ENCODE measurements at places on chromosomes 7 and 10. TPM values are rescaled to one million over a fixed set of nuclear protein-coding genes. Genes with fewer than 3 reads are reported as not detected.

GRCh38 chr7:109282726-109283125 lies 713.1 kb downstream of the DNAJB9 start:
- H3K27me3 ChIP-seq: no peaks in the 10 kb centered on the region
- H3K4me3 ChIP-seq: no peak overlapping the region
- H3K4me1 ChIP-seq: no peaks in the 10 kb centered on the region
- no peaks in the 10 kb centered on the region for H3K36me3 ChIP-seq

ZCWPW1 gene
- 4.9 TPM for total RNA-seq

LIPF gene
- not detected for total RNA-seq

CALY gene
- total RNA-seq: not detected

DNA sequence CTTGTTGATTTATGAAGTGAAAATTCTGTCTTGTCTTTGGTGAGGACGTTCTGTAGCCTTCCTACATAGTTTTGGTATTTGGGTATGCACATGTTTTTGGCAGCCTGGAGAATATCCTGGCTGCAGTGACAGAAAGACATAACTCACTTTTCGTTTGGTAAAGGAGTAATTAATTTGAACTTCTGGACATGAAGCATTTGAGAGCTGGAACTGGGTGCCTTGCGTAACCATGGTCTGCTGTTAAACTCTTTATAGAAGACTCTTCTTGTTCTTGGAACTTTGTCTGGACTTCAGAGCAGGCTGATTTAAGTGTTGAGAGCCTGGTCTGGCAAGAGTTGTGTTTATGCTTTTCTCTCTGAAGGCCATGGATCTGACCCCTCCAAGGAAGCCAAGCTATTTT lies 231.3 kb downstream of the LRMDA start:
- H3K27me3 ChIP-seq: no peaks in the 10 kb centered on the region
- no peaks in the 10 kb centered on the region for H3K36me3 ChIP-seq

- no peaks in the 10 kb centered on the region for H3K4me1 ChIP-seq
- DNase-seq: peak; percentile 35
- H3K27me3 ChIP-seq: no peaks in the 10 kb centered on the region
- no peak overlapping the region for H3K27ac ChIP-seq
Measured at GRCh38 chr7:149819141-149819960, 18.8 kb upstream of the ZNF862 start.

DNA sequence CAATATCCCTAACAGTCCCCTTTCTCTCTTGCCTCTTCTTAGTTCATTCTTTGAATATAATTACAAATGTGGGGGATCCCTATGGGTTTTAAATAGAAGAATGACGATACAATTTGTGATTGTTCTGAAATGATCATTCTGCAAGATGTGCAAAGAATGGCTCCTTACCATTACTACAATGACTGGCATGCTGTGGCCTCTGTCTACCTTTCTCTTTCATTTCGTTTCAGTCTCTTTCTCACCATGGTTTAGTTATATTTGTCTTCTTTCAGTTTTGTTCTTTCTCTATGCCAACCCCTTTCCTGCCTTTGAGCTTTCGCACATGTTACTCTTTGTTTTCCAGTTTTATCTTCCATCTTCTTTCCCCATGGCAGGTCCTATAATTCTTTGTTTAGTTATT lies 176.5 kb downstream of the SUGCT start:
- DNase-seq: no peak
- H3K27me3 ChIP-seq: no peaks in the 10 kb centered on the region
- no peak overlapping the region for H3K4me3 ChIP-seq
- no peaks in the 10 kb centered on the region for H3K4me1 ChIP-seq

DNA sequence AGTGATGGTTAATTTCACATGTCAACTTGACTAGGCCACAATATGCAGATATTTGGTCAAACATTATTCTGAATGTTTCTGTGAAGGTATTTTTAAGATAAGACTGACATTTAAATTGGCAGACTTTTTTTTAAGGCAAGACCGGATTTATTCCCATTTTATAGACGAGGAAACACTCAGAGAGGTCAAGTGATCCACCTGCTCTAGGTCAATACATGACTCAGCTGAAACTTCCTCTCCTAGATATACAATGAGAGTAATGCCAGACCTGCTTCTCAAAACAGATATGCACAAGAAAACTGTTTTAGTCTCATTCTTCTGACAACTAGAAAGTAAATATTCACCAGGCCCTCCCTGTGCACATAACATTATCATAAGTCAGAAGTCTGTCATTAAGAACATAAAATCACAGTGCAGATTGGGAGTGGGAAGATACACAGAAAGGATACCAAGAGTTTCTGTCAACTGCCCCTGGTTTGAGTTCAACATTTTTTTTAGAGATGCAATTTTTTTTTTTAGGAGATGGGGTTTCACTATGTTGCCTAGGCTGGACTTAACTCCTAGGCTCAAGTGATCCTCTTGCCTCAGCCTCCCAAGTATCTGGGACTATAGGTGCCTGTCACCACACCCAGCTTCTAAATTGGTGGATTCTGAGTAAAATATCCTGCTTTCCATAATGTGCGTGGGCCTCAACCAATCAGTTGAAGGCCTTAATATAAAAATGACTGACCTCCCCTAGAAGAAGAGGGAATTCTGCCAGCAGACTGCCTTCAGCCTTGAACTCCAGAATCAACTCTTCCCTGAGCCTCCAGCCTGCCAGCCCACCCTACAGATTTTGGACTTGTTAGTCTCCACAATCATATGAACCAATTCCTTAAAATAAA lies 121.4 kb downstream of the ZFAND4 start:
- H3K27ac ChIP-seq: no peak overlapping the region
- H3K4me1 ChIP-seq: peaks cover 4% of the 10 kb centered on the region
- no peaks in the 10 kb centered on the region for H3K27me3 ChIP-seq
- H3K36me3 ChIP-seq: peaks cover 5% of the 10 kb centered on the region

GRCh38 chr10:108070789-108071188 lies 906.3 kb upstream of the SORCS1 start:
- no peak overlapping the region for H3K4me3 ChIP-seq
- no peaks in the 10 kb centered on the region for H3K4me1 ChIP-seq
- H3K27me3 ChIP-seq: no peaks in the 10 kb centered on the region
- no peak overlapping the region for H3K27ac ChIP-seq

GRCh38 chr7:47049234-47049774 lies 532.6 kb downstream of the TNS3 start:
- H3K4me1 ChIP-seq: peaks cover 23% of the 10 kb centered on the region
- peaks cover 4% of the 10 kb centered on the region for H3K27me3 ChIP-seq
- no peak overlapping the region for H3K27ac ChIP-seq
- no peak for DNase-seq
- no peaks in the 10 kb centered on the region for H3K36me3 ChIP-seq

- H3K4me1 ChIP-seq: no peaks in the 10 kb centered on the region
- no peak overlapping the region for H3K27ac ChIP-seq
- no peak overlapping the region for H3K4me3 ChIP-seq
Measured at GRCh38 chr7:751826-752225, 24.7 kb upstream of the PRKAR1B start.

GRCh38 chr7:123811056-123811455 lies 33.9 kb upstream of the HYAL4 start:
- no peak overlapping the region for H3K27ac ChIP-seq
- H3K36me3 ChIP-seq: no peaks in the 10 kb centered on the region
- no peak overlapping the region for H3K4me3 ChIP-seq
- no peaks in the 10 kb centered on the region for H3K4me1 ChIP-seq
- no peak for DNase-seq
- H3K27me3 ChIP-seq: no peaks in the 10 kb centered on the region

DPP6 gene
- 0.71 TPM for total RNA-seq

CACNB2 gene
- 1.4 TPM for total RNA-seq

- no peak for DNase-seq
- no peak overlapping the region for H3K27ac ChIP-seq
- no peaks in the 10 kb centered on the region for H3K27me3 ChIP-seq
- no peak overlapping the region for H3K4me3 ChIP-seq
Measured at GRCh38 chr10:114279901-114280644, 41.0 kb downstream of the VWA2 start.

DNA sequence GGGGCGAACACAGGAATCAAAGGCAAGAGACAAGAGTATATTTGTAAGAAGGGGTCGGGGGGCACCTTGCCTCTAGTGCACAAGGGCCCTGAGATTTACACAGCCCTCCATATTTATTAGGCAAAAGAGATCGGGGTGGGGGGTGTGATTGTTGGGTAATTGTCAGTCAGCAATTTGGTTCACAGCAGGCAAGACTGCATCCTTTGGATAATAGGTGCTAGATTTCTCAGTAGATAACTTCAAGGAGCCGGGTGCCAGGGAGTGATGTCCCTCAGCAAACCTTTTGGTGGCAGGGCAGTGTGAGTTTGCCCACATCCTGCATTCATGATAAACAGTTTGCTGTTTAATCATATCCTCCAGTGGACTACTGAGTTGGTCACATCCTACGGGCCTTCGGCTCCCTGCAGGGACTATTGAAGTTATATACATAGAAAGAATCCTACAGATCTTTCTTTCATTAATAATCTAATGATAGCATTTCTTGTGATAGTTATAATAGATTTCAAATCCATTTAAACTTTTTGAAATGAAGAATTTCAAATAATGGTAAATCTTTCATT lies 178.5 kb downstream of the GNAI1 start:
- H3K4me3 ChIP-seq: no peak overlapping the region
- no peaks in the 10 kb centered on the region for H3K36me3 ChIP-seq
- peaks cover 5% of the 10 kb centered on the region for H3K4me1 ChIP-seq
- H3K27me3 ChIP-seq: no peaks in the 10 kb centered on the region

DNA sequence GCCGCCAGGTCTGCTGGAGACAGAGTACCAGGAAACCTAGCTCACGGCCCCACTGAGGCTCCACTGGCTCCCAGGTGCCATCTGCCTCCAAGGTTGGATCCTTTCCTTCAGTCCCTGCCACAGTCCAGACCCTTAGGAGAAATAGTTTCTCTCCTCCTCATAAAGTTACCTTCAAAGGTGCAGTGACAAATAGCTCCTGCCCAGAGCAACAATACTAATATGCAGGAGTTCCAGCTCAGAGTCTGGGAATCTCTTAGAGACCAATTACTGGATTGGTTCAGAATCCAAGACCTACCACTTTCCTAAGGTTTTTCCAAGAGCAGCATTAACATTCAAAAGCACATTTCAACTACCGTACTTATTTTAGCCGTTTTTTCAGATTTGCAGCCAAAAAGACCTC lies 41.0 kb upstream of the ADAM12 start:
- H3K4me1 ChIP-seq: no peaks in the 10 kb centered on the region
- no peak overlapping the region for H3K4me3 ChIP-seq
- no peak for DNase-seq

DNA sequence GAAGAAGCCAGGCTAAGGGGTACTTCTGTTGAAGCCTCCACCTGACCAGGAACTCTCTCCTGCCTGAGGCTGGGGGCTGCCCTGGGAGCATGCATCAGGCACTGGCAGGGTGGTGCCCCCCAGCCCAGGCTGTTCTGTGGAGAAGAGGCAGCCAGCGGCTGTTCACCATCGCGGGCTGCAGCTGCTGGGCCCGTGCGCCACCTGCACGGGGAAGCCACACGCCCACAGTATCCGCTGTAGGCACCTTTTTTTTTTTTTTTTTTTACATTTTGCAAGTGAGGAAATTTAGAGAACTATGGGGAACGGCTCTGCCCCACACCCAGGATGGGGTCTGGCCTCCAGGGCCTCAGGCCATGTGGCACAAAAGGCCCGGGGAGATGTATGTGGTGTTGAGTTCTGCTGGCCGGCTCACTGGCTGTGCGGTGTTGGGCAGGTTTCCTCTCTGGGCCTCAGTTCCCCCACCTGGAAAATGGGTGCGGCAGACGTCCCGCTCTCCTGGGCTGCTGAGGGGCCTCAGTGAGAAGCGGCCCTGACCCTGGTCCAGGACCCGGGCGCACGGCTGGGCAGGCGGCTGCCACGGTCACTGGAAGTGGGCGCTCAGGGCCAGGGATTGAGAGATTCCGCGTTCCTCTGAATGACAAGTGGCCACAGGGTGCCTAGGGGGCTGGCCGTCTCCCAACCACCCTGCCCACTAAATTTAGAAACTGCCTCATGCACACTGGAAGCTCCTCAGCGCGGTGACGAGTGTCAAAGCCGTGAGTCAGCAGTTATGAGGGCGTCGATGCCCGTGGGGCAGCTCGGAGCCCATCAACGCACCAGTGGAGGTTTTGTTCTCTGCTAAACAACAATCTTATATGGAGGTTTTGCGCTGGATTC lies 8.8 kb upstream of the INTS1 start:
- DNase-seq: peak; percentile 81
- H3K36me3 ChIP-seq: no peaks in the 10 kb centered on the region
- peak overlapping the region; percentile 20 for H3K4me3 ChIP-seq

SLC4A2 gene
- 182 TPM for total RNA-seq

ZNF92 gene
- total RNA-seq: 7.9 TPM

DNA sequence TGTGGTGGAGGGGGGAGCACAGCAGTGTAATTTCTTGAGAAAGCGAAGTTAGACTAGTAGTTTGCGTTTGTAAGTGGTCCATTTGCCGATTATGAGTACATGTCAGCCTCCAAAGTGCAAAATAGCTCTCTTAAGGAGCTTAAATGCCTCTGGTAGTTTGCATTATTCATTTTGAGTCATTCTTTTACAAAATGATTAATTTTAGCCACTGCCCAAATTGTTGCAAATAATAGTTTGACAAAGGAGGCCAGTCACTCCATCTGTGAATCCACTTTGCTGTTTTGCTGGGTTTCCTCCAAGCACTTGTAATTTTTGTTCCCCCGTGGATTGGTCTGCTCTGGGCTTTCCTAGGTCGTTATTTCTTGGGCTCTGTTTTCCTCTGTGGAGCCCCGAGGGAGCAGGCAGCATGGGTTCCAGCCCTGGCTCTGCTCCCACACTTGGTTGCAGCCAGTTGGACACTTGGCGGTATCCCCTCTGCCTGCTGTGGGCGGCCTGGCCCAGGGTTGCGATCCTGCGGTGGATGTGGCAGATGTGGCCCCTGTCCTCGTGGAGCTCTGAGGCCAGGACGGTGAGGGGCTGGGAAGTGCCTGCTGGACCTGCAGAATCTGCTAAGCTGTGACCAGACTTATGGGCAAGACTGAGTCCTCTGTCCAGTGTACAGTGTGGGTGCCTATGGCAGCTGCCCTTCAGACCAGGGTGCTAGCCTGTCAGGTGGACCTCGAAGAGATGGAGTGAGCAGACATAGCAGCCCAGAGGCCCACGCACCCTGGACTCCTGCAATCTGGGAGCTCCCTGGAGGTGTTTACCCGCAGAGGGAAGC lies 129.1 kb upstream of the BTBD16 start:
- no peak overlapping the region for H3K4me3 ChIP-seq
- peaks cover 56% of the 10 kb centered on the region for H3K4me1 ChIP-seq
- H3K36me3 ChIP-seq: peaks cover 46% of the 10 kb centered on the region
- no peaks in the 10 kb centered on the region for H3K27me3 ChIP-seq
- no peak for DNase-seq

BMPER gene
- total RNA-seq: 7.4 TPM

- H3K4me1 ChIP-seq: peaks cover 9% of the 10 kb centered on the region
- no peak overlapping the region for H3K4me3 ChIP-seq
- no peaks in the 10 kb centered on the region for H3K27me3 ChIP-seq
- H3K36me3 ChIP-seq: no peaks in the 10 kb centered on the region
- no peak overlapping the region for H3K27ac ChIP-seq
Measured at GRCh38 chr10:113320211-113320610, 232.6 kb upstream of the HABP2 start.

TRIL gene
- total RNA-seq: 6.4 TPM

- no peak overlapping the region for H3K4me3 ChIP-seq
- DNase-seq: no peak
- H3K27me3 ChIP-seq: no peaks in the 10 kb centered on the region
- H3K27ac ChIP-seq: no peak overlapping the region
Measured at GRCh38 chr7:37961251-37961650, 40.8 kb downstream of the EPDR1 start.

All from lower lobe of right lung (tissue), 2 donors.